ENCODE measurements at places on chromosomes 1 and 21.

- DNase-seq = peak; percentile 73
Observed at GRCh38 chr1:88998716-88999115, 6.3 kb upstream of the KYAT3 start.

DNA sequence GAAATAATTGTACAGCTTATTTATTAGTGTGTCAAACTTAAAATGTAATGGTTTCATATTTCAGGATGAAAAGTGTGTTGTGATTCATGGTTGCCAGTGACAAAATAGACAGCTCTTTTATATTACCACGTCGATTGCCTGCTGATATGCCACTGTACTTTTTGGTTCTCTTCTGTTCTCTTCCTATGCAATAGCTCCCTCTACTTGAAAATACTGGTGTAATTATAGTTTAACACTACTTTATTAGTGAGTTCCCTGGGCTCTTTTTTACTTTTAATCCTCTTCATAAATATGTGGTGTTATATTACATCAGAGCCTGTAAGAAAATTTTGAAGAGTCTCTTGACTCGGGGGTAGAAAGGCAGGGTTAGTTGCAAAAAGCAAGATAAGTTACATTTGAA lies 111.3 kb downstream of the PATJ start:
- DNase-seq = no peak

DNA sequence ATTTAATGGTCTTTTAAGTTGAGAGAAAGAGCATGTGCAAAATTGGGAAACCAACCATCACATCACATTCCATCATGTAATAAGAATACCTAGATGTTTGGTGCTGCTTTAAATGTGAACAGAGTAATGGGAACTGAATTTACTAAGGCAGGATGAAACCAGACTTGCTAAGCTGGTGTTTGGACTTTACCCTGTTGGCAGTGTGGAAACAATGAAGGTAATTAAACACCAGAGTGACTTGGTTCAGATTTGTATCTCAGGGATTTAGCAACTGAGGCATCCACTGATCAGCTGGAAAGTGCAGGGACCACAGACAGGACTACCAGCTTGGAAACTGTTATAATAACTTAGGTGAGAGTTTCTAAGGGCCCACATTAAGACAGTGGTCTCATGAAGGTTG lies 263.4 kb downstream of the OLFM3 start:
- DNase-seq = no peak

- DNase-seq = peak; percentile 72
Observed at GRCh38 chr1:41629571-41629970, 145.1 kb upstream of the EDN2 start.
